ENCODE measurements at places on chromosomes 1 and 21.

DNA sequence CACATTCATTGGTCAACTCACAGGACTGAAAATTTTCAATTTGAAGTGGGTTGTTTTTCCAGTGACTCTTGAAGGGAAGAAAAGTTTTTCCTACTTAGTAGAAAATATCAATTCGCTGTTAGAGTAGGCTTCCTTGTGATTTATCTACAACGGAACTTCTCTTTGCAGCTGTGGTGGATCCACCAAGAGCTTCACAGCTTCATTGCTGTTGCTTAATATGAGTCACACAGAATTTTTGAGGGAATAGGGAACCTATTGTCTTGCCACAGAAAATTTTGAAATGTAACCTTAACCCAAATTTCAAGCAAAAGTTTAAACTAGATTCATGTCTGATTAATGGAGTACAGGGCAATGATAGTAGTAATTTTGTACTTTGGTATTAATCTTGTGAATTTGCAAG is 58.4 kb upstream of the IFI44L start:
- DNase-seq = no peak

DNA sequence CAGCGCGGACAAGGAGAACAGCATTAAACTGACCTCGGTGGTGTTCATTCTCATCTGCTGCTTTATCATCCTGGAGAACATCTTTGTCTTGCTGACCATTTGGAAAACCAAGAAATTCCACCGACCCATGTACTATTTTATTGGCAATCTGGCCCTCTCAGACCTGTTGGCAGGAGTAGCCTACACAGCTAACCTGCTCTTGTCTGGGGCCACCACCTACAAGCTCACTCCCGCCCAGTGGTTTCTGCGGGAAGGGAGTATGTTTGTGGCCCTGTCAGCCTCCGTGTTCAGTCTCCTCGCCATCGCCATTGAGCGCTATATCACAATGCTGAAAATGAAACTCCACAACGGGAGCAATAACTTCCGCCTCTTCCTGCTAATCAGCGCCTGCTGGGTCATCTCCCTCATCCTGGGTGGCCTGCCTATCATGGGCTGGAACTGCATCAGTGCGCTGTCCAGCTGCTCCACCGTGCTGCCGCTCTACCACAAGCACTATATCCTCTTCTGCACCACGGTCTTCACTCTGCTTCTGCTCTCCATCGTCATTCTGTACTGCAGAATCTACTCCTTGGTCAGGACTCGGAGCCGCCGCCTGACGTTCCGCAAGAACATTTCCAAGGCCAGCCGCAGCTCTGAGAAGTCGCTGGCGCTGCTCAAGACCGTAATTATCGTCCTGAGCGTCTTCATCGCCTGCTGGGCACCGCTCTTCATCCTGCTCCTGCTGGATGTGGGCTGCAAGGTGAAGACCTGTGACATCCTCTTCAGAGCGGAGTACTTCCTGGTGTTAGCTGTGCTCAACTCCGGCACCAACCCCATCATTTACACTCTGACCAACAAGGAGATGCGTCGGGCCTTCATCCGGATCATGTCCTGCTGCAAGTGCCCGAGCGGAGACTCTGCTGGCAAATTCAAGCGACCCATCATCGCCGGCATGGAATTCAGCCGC is 2.5 kb downstream of the S1PR1 start:
- DNase-seq = no peak

GRCh38 chr1:115672224-115673009 is 30.6 kb downstream of the VANGL1 start:
- DNase-seq = no peak

DNA sequence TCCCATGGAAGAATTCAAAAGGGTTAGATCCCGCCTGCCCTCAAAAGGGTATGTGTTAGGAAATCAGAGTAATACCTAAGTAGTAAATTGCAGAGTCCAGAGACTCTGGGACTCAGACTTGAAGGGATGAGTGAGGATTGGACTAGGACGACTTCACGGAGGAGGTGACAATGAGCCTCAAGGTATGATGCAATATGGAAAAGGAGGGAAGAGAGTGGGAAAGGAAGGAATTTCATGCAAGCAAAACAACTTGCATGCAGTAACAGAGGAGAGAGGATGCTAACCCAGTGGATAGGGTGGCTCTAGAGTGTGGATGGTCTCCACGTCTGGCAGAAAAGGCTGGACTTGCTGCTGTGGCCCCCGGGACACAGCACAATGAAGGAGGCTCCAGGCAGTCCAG is 4.8 kb downstream of the CAPN2 start:
- no peak for DNase-seq

DNA sequence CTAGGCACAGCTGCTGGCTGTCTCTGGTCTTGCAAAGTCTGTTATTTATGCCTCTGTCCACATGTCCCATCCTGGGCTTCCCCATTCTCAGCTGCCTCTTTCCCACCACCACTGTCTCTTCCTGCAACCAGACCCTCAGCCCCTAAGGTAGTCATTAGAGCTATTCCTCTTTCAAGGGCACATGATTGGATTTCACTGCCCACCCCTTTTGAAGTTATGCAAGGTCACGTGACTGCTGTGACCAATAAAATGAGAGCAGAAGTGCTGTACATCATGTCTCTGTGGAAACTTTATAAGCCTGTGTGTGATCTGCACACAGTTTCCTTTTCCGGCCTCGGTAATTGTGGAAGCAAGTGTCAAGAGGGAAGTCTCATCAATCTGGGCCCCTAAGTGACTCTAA is 136.6 kb upstream of the HMGB4 start:
- no peak for DNase-seq
